Naive thymus-derived CD4-positive, alpha-beta T cell (primary cell): ENCODE measurements at places on chromosomes 5 and 9. TPM values are rescaled to one million over a fixed set of nuclear protein-coding genes. Genes with fewer than 3 reads are reported as not detected.

Gene TMOD1
- 0.68 and 1.1 TPM in 2 replicates for total RNA-seq

- H3K36me3 ChIP-seq = no peaks in the 10 kb centered on the region
- H3K27me3 ChIP-seq = no peaks in the 10 kb centered on the region
- no peak for DNase-seq
- H3K4me1 ChIP-seq = no peaks in the 10 kb centered on the region
- no peak overlapping the region for H3K4me3 ChIP-seq
These were observed 3.2 kb downstream of the MAP1B start for GRCh38 chr5:72110394-72111013.

Gene PCDHGC4
- not detected for total RNA-seq

DNA sequence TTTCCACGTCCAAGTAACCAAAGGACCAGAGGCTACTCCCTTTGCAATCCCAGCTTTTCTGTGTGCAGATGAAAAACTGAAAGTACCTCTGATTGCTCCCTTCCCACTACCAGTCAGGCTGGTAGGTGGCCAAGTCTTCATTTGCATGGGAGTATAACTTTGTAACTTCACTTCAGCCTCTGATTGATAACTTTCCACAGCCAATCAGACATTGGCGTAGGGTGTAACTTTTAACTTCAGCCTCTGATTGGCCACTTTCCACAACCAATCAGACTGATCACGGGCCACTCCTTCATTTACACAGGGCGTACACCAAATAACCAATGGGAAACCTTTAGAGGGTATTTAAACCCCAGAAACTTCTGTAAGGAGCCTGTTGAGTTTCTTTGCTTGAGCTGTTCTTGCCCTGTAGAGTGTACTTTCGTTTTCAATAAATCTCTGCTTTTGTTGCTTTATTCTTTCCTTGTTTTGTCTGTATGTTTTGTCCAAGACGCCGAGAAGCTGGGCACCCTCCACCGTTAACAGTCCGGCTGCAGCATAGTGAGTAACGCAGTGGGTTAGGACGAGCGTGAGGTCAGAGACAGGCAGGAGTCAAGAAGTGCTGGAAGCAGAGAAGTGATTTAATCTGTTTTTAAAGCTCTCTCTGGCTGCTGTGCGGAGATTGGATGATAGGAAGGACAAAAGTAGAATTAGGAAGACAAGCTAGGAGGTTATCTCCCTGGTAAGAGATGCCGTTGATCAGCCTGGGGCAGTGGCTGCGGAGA is 3.5 kb upstream of the EXOSC2 start:
- peaks cover 6% of the 10 kb centered on the region for H3K4me1 ChIP-seq
- no peak overlapping the region for H3K27ac ChIP-seq
- no peaks in the 10 kb centered on the region for H3K27me3 ChIP-seq
- H3K4me3 ChIP-seq = no peak overlapping the region

- no peak for DNase-seq
- H3K27ac ChIP-seq = no peak overlapping the region
- no peaks in the 10 kb centered on the region for H3K36me3 ChIP-seq
- H3K4me3 ChIP-seq = no peak overlapping the region
- no peaks in the 10 kb centered on the region for H3K4me1 ChIP-seq
These were observed 60.4 kb downstream of the HMCN2 start for GRCh38 chr9:130325921-130326320.

GRCh38 chr9:95049761-95050160 is 267.7 kb downstream of the FANCC start:
- no peaks in the 10 kb centered on the region for H3K36me3 ChIP-seq
- H3K4me3 ChIP-seq = no peak overlapping the region
- H3K27me3 ChIP-seq = peaks cover 9% of the 10 kb centered on the region
- H3K4me1 ChIP-seq = no peaks in the 10 kb centered on the region
- no peak overlapping the region for H3K27ac ChIP-seq

GRCh38 chr5:9297134-9297533 is 248.7 kb downstream of the SEMA5A start:
- no peaks in the 10 kb centered on the region for H3K36me3 ChIP-seq
- H3K4me1 ChIP-seq = no peaks in the 10 kb centered on the region
- H3K27ac ChIP-seq = no peak overlapping the region
- no peak for DNase-seq

Gene C9orf152
- not detected for total RNA-seq

- no peaks in the 10 kb centered on the region for H3K36me3 ChIP-seq
- DNase-seq = no peak
- H3K4me3 ChIP-seq = no peak overlapping the region
- H3K27me3 ChIP-seq = no peaks in the 10 kb centered on the region
- H3K4me1 ChIP-seq = no peaks in the 10 kb centered on the region
- H3K27ac ChIP-seq = no peak overlapping the region
These were observed 499.1 kb downstream of the DMAC1 start for GRCh38 chr9:7300484-7300883.

Gene SAXO1
- not detected for total RNA-seq

- no peaks in the 10 kb centered on the region for H3K36me3 ChIP-seq
- DNase-seq = no peak
- H3K27ac ChIP-seq = no peak overlapping the region
- no peak overlapping the region for H3K4me3 ChIP-seq
- no peaks in the 10 kb centered on the region for H3K4me1 ChIP-seq
These were observed 77.5 kb downstream of the PSD2 start for GRCh38 chr5:139872851-139873794.

DNA sequence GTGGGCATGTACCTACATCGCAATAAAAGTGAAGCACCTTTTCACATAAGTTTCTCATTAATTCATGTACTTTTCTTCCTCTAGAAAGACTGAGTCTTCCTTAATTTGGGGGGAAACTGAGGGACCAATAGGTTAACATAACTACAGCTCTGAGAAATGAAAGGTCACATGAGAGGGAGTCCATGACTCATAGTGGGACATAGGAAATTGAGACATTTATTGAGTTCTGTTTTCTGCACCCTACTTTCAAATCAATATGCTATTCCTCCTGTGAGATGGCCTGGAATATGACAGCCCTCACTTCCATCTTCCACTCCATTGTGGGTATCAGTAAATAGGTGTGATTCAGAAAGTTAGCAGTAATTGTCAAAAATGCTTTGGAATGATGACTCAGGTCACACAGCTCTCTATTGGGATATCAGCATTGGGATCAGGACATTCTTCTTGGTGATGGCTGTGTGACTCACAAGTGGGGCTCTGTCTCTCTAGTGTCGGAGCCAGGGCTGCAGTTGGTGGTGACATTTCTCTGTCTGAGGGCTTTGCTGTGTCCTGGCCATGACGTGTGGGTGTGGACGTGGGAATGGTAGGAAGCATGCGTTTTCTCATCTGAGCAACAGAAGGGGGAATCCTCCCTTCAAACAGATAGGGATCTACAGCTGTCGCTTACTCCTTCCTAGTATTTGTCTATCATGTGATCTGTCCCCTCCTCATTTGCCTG is 125.0 kb downstream of the TRIO start:
- no peaks in the 10 kb centered on the region for H3K36me3 ChIP-seq
- no peak for DNase-seq
- H3K27me3 ChIP-seq = peaks cover 5% of the 10 kb centered on the region
- H3K4me1 ChIP-seq = no peaks in the 10 kb centered on the region
- H3K4me3 ChIP-seq = no peak overlapping the region
- no peak overlapping the region for H3K27ac ChIP-seq

Gene HBEGF
- total RNA-seq = 0.35 TPM

DNA sequence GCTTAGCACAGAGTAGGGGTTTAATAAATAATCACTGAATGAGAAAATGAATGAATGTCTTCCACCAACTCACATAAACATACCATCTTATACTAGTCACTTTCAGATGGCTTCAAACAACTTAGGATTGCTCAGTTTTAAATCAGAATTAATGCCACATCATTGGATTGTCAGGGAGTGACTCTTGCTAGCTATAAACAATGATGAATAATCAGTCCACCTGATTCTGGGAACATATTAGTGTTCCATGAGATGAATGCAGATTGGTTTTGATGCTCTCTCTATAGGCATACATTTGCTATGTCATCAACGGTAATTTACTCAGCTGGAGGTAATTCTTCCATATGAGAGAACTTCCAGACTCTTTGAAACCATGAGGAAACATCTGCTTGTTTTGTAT is 97.4 kb downstream of the CDH9 start:
- DNase-seq = no peak
- no peaks in the 10 kb centered on the region for H3K27me3 ChIP-seq
- H3K36me3 ChIP-seq = no peaks in the 10 kb centered on the region
- no peak overlapping the region for H3K4me3 ChIP-seq
- no peaks in the 10 kb centered on the region for H3K4me1 ChIP-seq

DNA sequence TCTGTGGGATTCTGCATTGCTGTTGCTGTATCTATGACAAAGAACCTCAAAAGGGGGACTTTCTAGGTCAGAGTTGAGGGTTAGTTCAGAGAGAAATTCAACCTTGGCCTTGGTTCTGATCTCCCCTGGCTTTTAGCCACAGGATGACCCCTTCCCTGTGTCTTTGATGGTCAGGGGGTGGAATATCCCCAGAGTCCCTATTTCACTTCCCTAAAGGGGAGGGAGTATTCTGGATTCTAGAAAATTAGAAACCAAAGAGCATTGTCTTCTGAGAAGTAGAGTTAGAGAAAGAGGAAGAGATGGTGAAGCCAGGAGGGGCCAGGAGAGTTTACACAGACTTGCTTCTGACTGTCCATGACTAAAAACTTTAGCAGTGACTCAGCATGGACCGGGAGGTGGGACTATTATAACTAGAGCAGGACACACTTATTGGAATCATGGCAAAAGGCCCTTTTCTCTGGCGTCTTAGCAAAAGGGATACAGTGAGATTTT is 56.2 kb upstream of the LPAR1 start:
- no peak for DNase-seq
- H3K27me3 ChIP-seq = no peaks in the 10 kb centered on the region
- no peak overlapping the region for H3K27ac ChIP-seq
- no peaks in the 10 kb centered on the region for H3K4me1 ChIP-seq
- H3K36me3 ChIP-seq = no peaks in the 10 kb centered on the region

DNA sequence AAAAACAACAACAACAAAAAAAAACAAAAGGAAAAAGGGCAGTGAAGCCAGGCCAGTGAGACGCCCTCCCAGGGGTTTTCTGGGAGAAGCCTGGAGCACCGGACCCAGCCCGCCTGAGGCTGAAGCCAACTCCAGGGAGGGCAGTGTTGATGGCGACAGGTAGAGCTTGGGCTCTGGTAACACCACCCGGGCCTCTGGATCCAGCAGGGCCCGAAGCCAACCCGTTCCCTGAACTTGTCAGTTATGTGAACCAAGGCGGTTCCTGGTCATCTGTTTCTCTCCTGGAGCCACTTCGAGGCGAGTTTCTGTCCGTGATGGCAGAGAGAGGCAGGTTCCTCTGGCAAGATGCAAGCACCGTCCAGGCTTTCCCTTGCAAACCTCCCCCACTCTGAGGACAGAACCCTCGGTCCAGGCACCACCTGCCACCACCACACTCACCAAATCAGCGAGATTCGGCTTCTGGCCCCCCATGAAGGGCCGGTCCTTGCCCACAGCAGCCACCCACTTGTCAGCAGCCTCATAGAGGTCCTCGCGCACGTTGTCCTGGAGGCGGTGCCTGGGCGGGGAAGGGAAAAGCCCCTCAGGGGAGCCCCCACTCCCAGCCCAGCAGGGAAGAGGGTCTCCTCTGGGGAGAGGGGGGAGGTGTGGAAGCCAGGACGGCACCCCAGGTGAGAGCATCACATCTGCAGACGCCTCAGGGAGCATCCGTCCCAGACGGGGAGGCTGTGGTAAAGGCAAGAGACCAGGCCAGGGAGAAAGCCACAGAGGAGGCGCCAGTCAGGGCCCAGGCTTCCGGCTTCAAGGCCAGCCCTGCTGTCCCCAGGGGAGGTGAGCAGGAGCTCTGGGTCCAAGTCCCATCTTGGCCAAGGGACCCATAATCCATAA is 5.4 kb downstream of the PTGES2 start:
- H3K27ac ChIP-seq = no peak overlapping the region
- no peak for DNase-seq
- H3K27me3 ChIP-seq = no peaks in the 10 kb centered on the region
- no peak overlapping the region for H3K4me3 ChIP-seq

DNA sequence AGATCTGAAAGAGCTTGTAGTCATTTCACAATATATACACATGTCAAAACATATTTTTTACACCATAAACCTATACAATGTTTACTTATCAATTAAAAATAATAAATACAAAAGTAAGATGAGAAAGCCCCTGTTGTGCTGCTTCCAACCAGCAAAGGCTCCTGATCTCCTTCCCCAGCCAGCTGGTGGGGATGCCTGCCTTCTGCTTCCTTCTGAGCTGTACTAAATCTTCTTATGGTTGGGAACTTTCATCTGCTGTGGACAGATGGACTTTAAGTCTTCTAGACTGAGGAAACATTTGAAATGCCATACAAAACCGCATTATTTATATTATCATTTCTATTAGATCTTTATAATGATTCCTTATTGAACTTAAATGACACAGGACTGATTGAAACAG is 745.3 kb upstream of the CHD1 start:
- H3K27ac ChIP-seq = no peak overlapping the region
- no peaks in the 10 kb centered on the region for H3K4me1 ChIP-seq
- H3K27me3 ChIP-seq = no peaks in the 10 kb centered on the region
- DNase-seq = no peak

Gene CLINT1
- 69.6 and 74.0 TPM in 2 replicates for total RNA-seq

DNA sequence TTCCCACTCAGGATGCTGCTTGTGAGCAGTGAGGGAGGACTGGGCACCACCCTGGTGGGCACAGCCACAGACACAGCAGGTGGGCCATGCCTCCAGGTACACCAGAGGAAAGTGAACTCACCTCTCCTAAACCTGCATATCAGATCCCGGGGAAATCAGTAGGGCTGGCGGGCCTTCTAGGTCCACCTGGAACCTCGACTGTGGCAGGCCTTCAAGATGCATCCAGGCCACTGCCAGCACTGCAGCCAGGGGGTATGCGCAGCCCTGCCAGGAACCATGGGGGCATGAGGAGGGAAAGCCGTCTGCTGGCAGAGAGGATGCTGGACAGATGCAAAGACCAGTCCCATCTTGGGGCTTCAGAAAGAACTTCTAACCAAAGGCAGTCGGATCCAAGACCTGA is 270.6 kb upstream of the IRX4 start:
- H3K27ac ChIP-seq = no peak overlapping the region
- H3K4me3 ChIP-seq = no peak overlapping the region
- H3K27me3 ChIP-seq = no peaks in the 10 kb centered on the region
- H3K36me3 ChIP-seq = no peaks in the 10 kb centered on the region
- no peaks in the 10 kb centered on the region for H3K4me1 ChIP-seq

- no peaks in the 10 kb centered on the region for H3K27me3 ChIP-seq
- no peaks in the 10 kb centered on the region for H3K4me1 ChIP-seq
- no peak overlapping the region for H3K4me3 ChIP-seq
- no peaks in the 10 kb centered on the region for H3K36me3 ChIP-seq
These were observed 153.7 kb downstream of the NDUFS4 start for GRCh38 chr5:53713978-53714666.

DNA sequence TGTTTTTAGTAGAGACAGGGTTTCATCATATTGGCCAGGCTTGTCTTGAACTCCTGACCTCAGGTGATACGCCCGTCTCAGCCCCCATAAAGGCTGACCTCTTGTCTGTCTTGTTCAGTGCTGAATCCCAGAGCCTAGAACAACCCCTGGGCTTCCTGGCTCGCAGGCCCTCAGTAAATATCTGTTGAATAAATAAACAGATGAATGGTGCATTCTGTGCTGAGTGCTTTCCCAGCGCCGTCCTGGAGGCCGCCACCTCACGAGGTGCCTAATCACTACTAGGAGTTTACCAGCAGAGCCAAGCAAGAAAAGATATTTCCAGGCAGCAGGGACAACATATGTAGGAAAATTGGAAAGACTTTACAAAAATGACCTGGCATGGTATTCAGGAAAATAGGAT is 88.5 kb downstream of the SNX24 start:
- no peak overlapping the region for H3K4me3 ChIP-seq
- H3K27me3 ChIP-seq = no peaks in the 10 kb centered on the region

- peaks cover 35% of the 10 kb centered on the region for H3K4me1 ChIP-seq
- no peak for DNase-seq
- no peak overlapping the region for H3K4me3 ChIP-seq
These were observed 3.3 kb downstream of the PRELID1 start for GRCh38 chr5:177306674-177307543.

Gene SELENOP
- total RNA-seq = 4.6 TPM
